KBM-7 (cell line): ENCODE measurements at places on chromosomes 4 and X.

DNA sequence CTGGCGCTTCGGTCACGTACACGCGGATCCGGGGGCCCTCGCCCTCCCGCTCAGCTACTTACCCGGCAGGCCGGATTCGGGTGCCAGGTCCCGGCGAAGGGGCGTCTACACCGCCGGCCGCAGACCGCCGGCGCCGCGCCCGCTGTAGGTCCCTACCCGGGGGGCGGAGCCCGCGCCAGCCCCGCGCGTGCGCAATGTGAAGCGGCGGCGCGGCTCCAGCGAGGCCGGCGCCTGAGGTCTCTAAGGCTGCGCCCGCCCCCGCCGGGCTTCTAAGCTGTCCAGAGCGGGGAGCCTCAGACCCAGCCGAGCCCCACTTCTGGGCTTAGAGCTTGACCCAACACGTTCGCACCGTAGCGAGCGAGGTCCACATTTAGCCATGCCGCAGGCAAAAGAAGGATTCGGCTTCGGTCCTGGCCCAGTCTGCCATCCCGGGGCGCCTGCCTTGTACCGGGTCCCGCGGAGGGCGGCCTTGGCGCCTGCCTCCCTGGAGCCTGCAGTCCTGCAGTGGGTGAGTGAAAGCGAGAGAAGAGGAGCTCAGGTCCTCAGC is at the start of gene ZNF518B:
Gene ZNF518B (minus strand): TSS at position 172 of the 547 bp plus-strand sequence. CDS start 11,098 bp downstream, outside the sequence.
- peak; percentile 12 for DNase-seq

DNA sequence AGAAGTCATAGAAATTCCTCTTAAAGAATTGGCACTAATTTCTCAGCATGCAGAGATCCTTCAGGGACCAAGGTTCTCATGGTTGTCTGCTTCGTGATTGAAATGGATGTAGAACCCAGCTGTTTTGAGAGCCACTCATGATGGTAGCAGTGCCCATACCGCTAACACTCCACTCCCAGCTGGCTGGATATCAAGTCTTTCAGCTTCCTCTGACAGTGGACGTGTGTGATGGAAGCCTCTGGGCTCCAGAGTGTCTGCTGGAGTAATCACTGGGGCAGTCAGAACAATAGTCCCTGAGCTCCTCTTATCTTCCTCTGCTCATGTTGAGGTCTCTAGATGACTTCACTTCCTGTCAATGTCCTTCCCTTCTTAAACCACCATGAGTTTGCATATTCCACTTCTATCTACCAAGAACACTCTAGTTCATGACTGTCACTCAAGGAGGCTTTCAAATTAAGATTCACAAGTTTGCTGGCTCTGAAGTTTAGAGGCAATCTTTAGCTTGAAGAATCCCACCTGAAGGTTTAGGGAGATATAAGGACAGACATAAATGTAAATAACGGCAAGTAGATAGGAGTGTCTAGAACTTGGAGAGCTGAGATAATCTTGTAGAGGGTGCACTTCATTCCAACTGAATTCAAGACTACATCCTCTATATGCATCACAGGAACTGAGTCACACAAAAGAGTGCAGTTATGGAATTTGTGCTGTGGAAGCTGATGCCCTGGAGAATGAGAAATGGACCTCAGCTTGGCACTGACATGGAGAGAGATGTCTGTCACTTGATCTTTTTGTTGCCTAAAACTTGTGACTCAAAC is 64.5 kb upstream of the WDR1 start:
- peak; percentile 95 for DNase-seq

- DNase-seq, result no peak
These were observed 104.6 kb upstream of the KLF3 start for GRCh38 chr4:38559374-38559773.

DNA sequence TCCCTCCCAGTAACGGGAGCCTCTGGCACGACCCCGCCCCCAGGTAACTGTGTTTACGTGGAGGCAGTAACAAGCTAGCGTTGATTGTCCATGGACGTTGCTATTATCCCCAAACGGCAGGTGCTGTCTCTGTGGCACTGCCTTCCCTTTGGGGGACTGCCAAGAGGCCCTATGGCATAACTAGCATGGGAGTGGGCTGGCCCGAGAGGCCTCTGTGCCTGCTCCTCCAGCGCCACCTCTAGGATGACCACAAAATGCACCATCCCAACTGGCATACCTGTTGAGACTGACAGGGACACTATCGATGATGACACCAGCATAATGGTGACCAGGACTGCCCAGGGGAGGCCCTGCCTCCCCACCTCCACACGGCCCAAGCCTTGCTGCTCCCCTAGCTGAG is 1.5 kb downstream of the SRPK3 start:
- no peak for DNase-seq

DNA sequence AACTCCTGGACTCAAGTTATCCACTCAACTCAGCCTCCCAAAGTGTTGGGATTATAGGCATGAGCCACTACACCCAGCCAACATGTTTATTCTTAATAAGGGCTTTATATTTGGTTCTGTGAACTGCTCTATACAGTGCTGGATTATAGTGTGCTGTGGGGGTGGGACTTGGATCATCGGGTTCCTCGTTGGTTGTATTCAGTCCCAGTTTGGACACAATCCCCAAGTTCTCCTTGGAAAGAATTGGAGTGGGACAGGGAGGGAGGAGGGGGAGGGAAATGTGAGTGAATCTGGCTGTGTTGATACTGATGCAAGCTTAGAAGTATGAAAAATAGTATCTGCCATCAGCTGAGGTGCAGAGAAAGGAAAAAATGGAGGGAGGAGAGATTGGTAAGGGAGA is 121.3 kb downstream of the KIT start:
- DNase-seq, result no peak

DNA sequence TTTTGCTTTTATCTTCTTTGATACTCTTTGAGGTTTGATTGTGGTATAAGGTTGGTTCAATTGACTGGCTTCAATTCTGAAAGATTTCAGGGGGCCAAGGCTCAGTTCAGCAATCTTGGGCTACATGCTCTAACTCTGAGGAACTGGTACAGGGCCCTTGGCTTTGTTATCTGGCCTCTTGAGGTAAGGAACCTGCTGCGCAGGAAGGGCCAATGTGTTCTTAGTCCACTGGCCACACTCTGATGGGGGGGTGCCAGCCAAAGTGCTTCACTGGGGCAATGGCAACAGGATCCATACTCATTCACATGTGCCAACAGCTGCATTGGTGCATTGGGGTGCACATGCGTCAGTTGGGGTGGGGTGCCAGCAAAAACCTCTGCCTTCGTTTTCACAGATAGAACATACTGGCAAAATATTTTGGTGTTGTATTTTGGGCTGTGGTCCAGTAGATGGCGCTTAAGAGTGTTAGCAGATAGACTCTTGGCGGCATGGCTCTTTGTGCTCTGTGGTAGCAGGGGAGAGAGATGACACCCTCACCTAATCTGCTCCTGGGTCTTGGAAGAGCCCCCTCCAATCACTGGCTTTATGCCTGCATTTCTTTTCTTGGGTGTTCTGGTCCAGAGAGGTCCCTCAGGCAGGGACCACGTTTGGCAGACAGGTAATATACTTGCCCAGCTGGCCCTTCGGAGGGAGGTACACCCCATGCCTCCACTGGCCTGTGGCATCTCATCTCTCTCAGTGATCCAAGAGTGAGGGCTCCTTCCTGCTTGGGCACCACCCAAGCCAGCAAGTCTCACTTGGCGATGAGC is 42.9 kb downstream of the NDST3 start:
- DNase-seq, result peak; percentile 65

DNA sequence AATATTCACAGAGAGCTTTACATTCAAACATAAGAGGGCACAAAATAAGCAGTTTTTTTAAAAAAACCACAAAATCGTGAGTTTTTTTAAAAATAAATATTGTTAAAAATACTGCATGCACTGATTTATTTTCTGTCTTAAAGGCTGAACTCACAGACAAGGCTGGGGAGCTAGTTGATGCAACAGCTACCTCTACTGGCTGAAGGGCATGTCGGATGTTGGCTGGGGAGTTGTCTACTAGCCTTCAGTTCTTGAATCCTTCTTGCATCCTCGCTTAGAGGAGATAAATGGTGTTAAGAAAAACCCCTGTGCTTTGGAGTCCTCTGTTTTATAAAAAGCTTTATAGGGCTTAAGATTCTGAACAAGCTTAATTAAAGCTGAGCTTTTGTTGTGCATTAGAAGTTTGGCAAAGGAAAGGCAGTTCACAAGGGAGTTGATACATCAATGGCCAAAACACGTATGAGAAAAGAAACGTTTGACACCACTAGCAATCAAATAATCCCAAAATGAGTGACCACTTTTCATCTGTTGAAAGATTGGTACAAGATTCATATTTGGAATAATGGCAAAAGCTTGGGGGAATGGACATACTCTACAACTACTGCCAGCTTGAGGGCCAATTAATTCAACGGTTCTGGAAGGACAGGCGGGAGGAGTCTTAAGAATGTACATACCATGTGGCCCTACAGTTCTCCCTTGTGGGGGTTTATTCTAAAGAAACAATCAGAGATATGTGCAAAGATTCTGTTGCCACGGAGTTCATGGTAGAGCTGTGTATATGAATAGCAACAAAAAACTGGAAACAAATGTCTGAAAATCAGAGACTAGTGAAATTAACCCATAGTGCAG is 94.7 kb downstream of the SEL1L3 start:
- DNase-seq, result peak; percentile 68

GRCh38 chr4:156892805-156893204 is 78.8 kb downstream of the PDGFC start:
- DNase-seq, result no peak

GRCh38 chr4:145880355-145880960 is 58.2 kb downstream of the ZNF827 start:
- DNase-seq, result no peak

GRCh38 chrX:47650164-47651042 is at the start of gene ELK1:
Gene ELK1 (minus strand): TSS chrX:47650563. CDS start chrX:47641441, 9,122 bp downstream.
- DNase-seq, result peak; percentile 100

- DNase-seq, result no peak
These were observed 124.0 kb downstream of the PRDM5 start for GRCh38 chr4:120798570-120798969.

- no peak for DNase-seq
These were observed 161.8 kb downstream of the RPA4 start for GRCh38 chrX:97045470-97045869.

DNA sequence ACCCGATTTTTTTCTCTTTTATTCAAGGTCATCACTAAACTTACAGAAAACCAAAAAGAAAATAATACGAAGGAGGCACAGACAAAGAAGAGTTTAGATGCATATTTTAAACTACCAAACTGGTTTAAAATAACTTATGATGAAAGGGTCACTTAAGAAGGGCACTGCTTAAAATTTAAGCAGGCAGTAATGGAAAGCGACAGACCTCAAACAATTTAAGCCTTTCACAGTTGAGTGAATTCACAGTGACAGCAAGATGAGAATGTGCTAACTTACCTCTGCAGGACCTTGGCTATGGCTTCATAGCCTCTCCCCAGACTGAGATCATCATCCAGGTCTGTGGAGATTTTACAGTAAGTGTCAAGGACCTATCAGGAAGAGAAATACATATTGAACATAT is 112.1 kb downstream of the TTC29 start:
- DNase-seq, result no peak

DNA sequence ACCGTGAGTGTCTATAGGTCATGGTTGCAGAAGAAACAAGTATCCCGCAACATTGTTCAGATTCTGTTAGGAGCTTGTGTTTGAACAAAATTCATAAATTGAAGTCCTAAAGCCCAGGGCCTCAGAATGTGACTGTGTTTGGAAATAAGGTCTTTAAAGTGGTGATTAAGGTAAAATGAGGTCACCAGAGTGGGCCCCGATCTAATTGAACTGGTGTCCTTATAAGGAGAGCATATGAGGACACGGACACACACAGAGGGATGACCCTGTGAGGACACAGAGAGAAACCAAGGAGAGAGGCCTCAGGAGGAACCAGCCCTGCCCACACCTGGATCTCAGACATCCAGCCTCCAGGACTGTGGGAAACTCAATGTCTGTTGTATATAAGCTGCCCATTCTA is 76.9 kb downstream of the DHRSX start:
- DNase-seq, result no peak

DNA sequence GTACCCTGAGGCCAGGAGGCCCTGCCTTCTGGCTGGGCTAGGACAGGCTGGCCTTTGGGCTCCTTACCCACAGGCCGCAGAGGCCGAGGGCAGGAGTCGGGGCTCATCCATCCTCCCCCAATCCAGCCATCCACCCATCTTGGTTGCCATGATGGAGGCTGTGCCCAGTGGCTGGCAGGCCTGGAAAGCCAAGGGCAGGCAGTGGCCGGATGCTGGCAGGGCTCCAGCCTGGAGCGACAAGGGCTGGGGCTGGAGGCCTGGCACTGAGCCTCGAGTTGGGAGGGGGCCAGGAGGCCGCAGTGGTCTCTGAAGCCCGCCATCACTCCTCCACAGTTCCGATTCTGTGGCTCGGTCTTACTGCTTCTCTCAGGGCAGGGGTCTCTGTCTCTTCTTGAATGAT is 8.6 kb upstream of the BGN start:
- no peak for DNase-seq

DNA sequence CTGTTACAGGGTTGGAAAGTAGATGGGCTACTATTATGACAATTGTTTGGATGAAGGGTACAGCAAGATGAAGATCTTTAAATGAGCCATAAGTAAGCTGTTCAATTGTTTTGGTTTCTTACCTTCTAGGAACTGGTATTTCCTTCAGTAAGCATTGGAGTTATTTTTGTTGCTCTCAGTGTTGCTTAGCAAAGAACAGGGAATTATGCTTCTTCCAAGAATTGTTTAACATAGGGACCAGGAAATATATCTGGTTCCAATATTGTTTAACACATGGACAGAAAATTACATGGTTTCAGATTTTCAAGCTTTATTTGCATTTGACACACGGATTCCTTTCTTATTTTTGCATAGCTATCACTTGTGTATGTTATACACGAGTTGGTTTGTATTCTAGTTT is 1999.0 kb downstream of the ARAP2 start:
- DNase-seq, result no peak

DNA sequence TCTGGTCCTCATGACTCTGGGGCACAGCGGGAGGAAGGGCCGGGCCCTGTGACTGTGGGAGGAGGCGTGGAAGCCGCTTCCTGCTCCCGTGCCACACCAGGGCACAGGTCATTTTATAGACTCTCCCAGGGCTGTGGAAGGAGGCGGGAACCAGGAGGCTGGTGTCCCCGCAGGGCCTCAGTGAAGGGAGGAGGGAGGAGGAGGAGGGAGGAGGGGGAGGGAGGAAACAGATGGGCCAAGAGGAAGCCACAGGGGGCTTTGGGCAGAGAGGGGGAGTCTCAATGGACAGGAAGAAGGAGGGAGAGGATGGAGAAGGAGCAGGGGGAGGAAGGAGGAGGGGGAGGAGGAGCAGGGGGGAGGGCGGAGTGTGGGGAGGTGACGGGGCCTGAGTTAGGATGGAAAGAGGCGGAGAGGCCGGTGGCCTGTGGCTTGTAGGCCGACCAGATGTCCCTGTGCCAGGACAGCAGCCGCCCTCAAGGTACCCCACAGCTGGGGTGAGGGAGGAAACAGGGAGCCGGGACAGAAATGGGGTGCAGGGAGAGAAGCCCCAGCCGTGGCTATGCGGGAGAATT is 6.2 kb upstream of the PLCXD1 start:
- DNase-seq, result peak; percentile 99

DNA sequence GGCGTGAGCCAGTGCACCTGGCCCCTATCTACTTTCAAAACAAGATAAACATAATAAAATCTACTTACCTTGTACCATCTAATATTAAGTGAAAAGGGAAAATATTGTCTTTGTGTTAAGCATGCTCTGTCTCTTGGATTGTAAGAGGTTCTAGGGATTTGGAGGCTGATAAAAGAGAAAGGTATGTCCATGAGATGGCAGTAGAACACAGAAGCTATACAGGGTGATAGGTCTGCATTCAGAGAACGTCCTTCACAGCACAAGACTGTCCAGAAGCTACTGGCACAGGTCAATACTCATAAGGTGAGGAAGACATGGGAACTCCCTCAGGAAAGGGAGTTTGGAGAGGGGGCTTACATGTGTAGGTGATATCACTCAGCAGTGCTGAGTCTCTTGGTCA is 135.5 kb downstream of the TMEM47 start:
- DNase-seq, result peak; percentile 4

- DNase-seq, result peak; percentile 39
These were observed 79.9 kb downstream of the CHST7 start for GRCh38 chrX:46653482-46653881.
